Natural killer cell (primary cell): ENCODE measurements at places on chromosomes 1 and 21. TPM values are rescaled to one million over a fixed set of nuclear protein-coding genes. Genes with fewer than 3 reads are reported as not detected.

GRCh38 chr1:91827459-91828321, 58.3 kb downstream of the TGFBR3 start:
- H3K27ac ChIP-seq: no peak overlapping the region
- peaks cover 46% of the 10 kb centered on the region for H3K4me1 ChIP-seq
- H3K36me3 ChIP-seq: peaks cover 4% of the 10 kb centered on the region
- no peak for DNase-seq
- H3K27me3 ChIP-seq: no peaks in the 10 kb centered on the region

DNA sequence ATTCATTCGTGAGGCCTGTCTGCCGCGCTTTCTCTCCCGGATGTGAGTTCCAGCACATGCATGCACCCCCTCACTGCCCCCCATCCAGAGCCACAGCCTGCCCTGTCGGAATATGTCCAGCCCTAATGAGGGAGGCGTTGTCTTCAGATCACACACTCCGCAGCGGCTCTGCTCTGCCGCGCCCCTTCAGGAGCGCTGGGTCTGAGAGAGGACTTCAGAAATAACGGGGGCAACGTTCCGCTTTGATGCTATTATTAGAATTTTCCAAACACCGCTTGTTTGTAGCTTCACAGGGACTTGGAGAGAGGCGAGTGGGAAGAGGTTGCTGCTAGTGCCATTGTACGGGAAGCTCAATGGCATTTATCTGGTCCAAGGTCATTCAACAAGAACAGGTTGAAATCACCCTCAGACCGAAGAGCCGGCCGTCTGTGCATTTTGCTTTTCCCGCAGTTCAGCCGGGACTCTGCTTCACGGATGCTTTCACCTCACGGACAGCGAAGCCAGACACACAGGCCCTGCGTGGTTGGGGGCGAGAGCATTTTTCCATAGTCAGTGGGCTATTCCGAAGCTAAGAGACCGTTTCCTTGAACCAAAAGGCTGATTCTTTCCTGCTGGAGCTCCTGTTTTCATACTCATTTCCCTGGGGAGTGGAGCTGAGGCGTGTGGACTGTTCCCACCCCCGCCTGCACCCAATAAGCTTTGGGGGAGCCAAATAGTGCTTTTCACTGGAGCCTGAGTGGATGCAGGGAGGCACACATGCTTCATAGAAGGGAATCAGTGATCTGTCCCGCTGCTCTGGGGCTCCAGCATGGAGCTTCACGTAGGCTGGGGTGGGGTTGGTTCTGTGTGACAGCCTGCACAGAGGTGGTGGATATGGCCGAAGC, 69.7 kb downstream of the GALNT2 start:
- no peak overlapping the region for H3K27ac ChIP-seq
- no peak for DNase-seq
- H3K4me1 ChIP-seq: peaks cover 15% of the 10 kb centered on the region
- no peak overlapping the region for H3K4me3 ChIP-seq
- H3K36me3 ChIP-seq: no peaks in the 10 kb centered on the region

FCGR2B gene
- 12.6 TPM for total RNA-seq

TMEM61 gene
- not detected for total RNA-seq

ADGRB2 gene
- 12.8 TPM for total RNA-seq

TNFSF4 gene
- 3.7 TPM for total RNA-seq

RWDD3 gene
- total RNA-seq: 15.3 TPM

FBLIM1 gene
- total RNA-seq: 0.39 TPM

EFNA3 gene
- 0.52 TPM for total RNA-seq

S100A5 gene
- not detected for total RNA-seq

GRCh38 chr1:26811708-26812107, 14.8 kb upstream of the ZDHHC18 start:
- peaks cover 15% of the 10 kb centered on the region for H3K4me1 ChIP-seq
- no peak overlapping the region for H3K27ac ChIP-seq
- no peaks in the 10 kb centered on the region for H3K36me3 ChIP-seq

MECR gene
- total RNA-seq: 11.2 TPM
